Activated T-cell treated with anti-CD3 and anti-CD28 coated beads, Interleukin-2, amount 50 U/mL, for 72 hours (primary cell): ENCODE measurements at places on chromosomes 4 and X. TPM values are rescaled to one million over a fixed set of nuclear protein-coding genes. Genes with fewer than 3 reads are reported as not detected.

The ARHGAP4 gene
- total RNA-seq: 147 TPM

The SLC49A3 gene
- total RNA-seq: 0.29 TPM

The GC gene
- total RNA-seq: not detected

The ATOH1 gene
- not detected for total RNA-seq

The TRMT44 gene
- 26.7 TPM for total RNA-seq

The USP26 gene
- total RNA-seq: not detected

The ERCC6L gene
- 6.5 TPM for total RNA-seq

The MID1 gene
- 0.60 TPM for total RNA-seq

- DNase-seq: no peak
- no peaks in the 10 kb centered on the region for H3K36me3 ChIP-seq
- no peak overlapping the region for H3K27ac ChIP-seq
- H3K27me3 ChIP-seq: peaks cover 6% of the 10 kb centered on the region
- peaks cover 13% of the 10 kb centered on the region for H3K4me1 ChIP-seq
Measured at GRCh38 chrX:119402588-119402987, 3.5 kb downstream of the SLC25A43 start.

GRCh38 chr4:38562751-38563198 is 101.2 kb upstream of the KLF3 start:
- DNase-seq: no peak
- peaks cover 57% of the 10 kb centered on the region for H3K27me3 ChIP-seq
- no peaks in the 10 kb centered on the region for H3K36me3 ChIP-seq
- no peak overlapping the region for H3K4me3 ChIP-seq
- no peak overlapping the region for H3K27ac ChIP-seq

DNA sequence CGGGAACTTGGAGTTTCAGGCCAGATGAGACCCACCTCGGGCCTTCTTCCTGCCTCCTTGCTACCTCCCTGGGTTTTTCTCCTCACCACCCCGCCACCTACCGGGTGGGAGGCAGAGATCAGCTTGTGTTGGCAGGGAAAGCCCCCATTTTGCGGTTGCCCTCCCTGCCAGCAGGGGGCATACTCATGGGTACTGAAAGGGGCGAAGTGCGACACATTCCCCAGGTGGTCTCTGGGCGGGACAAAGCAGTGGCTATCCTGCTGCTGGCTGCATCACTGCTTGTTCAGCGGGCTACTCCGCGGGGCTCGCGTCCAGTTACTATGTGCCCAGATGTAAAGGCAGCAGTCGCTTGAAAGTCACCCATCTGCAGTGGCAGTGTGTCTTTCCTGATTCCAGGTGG is 330.3 kb downstream of the PDHA2 start:
- DNase-seq: no peak
- no peaks in the 10 kb centered on the region for H3K4me1 ChIP-seq
- H3K36me3 ChIP-seq: peaks cover 1% of the 10 kb centered on the region
- no peak overlapping the region for H3K27ac ChIP-seq

DNA sequence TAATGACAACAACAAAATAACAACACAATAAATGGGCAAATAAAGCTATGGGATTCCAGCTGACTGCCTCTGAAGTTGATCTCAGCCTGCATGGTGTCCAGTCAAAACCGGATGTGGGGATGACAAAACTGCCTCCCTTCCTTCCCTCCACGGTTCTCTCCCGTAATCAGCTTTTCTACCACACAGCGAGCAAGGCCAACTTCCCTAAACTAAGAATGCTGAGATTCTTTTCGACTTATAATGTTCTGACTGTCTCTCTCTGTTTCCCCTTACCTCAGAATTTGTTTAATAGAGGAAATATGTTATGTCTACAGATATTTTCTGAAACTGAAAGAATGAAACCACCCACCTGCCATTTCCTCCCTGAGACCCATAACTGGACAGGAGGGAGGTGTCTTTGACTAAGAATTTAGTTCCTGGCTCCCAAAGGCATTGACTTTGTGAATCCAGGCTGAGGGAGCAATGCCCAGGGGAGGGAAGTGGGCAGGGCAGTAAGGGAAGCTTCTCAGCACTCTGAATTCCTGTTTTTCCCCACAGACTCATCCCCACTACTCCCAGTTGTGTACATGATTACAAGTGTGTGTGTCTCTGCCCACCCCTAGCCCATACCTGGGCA is 1.0 kb upstream of the TLR1 start:
- peaks cover 30% of the 10 kb centered on the region for H3K4me1 ChIP-seq
- DNase-seq: peak; percentile 39
- peaks cover 29% of the 10 kb centered on the region for H3K36me3 ChIP-seq
- H3K27ac ChIP-seq: peak overlapping the region; percentile 96
- no peaks in the 10 kb centered on the region for H3K27me3 ChIP-seq

GRCh38 chr4:24249972-24250371 is 334.4 kb downstream of the DHX15 start:
- no peak for DNase-seq

DNA sequence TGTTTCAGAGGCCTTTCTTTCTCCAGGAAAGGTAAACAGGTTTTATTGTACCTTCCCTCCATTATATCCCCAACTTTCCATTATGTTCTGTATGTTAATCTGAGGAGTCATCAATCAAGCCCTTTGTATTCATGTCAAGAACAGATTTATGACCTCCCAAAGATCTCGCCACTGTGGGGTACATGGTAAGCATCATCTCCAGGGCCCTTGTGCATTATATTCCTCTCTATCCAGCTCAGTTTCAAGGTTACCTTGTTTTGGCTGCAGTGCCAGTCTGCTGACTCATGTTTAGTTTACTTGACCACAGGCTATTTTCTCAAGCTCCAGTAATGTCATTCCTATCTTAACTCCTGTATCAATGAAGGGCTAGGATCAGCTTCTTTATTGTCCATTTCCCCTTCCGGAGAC is 125.1 kb upstream of the FRMPD4 start:
- H3K36me3 ChIP-seq: no peaks in the 10 kb centered on the region

DNA sequence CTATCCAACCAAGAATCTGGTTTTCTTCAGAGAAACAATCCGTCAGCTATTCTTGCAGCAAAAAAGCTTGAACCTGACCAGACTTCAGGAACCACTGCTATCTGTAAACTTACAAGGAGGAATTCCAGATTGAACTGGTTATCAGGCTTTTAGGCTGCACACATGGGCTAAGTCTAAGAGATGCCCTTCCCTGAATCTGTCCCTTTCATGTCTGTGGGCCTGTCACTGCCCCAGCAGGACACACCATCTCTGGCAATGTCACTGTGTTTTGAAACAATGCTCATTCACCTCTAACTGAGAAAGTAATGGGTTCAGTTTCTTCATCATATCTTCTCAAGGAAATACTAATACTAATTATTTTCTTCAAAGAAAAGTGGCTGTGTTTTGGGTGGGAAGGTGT is 72.8 kb downstream of the PARM1 start:
- no peaks in the 10 kb centered on the region for H3K27me3 ChIP-seq
- DNase-seq: no peak
- no peak overlapping the region for H3K27ac ChIP-seq
- H3K4me1 ChIP-seq: no peaks in the 10 kb centered on the region

DNA sequence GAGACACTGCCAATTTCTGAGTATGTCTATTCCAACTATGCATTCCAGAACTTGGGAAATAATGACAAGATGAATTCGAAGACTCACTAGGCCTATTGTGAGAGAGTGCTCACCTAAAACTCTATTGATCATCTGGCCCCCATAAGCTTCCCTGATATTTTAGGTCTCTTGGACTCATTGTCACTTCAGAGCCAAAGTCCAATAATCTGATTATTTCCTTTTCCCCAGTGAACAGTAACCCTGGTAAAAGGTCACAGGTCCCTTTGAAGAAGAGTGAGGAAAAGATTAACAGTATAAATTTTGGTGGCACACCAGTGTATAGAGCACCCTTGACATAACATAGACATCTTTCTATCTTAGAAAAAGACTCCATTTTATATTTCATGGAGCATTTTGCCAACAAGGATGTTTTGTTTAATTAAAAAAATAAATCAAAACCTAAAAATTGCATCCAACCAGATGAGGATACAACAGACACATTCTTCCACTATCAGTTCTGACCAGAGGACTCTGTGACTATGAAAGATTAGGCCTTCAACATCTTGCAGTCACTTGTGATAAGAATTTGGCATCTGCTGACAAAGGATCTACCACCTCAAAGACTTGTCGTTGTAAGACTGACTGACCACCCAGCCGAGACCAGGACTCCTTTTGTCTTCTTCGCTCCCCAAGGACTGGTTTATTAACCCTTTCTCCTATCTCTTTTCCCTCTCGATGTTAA is 191.9 kb downstream of the MAB21L2 start:
- H3K36me3 ChIP-seq: peaks cover 7% of the 10 kb centered on the region
- H3K27me3 ChIP-seq: no peaks in the 10 kb centered on the region
- H3K4me1 ChIP-seq: peaks cover 12% of the 10 kb centered on the region
- DNase-seq: no peak
- H3K4me3 ChIP-seq: no peak overlapping the region

DNA sequence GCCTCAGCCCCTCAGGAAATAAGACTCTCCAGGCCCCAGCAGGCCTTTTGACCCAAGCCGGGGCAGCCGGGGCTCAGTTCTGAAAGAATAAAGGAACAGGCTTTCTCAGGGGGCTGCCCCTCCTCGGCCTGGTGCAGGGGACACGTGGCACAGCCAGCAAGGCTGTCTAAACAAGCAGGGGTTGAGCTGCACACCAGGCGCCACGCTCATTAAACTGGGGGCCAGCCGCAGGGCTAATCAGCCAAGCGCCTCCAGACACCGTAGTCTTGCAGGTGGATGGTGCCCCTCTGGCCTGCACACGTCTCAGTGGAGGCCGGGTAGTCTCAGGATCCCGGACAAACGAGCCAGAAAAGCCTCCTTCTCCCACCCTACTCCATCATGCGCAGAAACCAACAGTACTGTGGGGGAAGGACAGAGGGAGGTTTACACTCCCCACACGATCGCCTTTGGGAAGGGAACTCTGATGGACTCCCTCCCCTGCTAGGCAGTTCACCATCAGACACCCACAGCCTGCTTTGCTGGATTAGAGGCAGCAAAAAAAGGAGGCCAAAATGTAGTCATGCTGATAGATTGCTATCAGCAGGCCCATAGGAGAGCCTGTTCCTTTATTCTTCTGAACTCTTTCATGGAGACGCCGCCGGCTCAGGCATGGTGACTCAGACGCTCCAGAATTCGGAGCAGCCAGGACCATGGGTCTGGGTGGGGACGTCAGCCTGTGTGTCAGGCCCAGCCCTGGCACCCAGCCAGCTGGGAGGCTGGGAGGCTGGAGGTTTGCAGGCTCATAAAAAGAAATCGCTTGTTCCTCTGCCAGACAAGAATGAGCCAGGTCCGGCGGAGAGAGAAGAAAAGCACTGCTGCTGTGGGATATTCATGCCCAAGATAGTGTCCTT is 342.4 kb downstream of the BCOR start:
- peaks cover 2% of the 10 kb centered on the region for H3K36me3 ChIP-seq
- H3K27ac ChIP-seq: no peak overlapping the region
- H3K4me1 ChIP-seq: peaks cover 21% of the 10 kb centered on the region
- DNase-seq: no peak
- H3K27me3 ChIP-seq: no peaks in the 10 kb centered on the region

- no peaks in the 10 kb centered on the region for H3K36me3 ChIP-seq
- no peak overlapping the region for H3K27ac ChIP-seq
- peaks cover 3% of the 10 kb centered on the region for H3K27me3 ChIP-seq
- DNase-seq: no peak
- H3K4me1 ChIP-seq: no peaks in the 10 kb centered on the region
Measured at GRCh38 chrX:104668550-104668949, 102.6 kb downstream of the IL1RAPL2 start.

DNA sequence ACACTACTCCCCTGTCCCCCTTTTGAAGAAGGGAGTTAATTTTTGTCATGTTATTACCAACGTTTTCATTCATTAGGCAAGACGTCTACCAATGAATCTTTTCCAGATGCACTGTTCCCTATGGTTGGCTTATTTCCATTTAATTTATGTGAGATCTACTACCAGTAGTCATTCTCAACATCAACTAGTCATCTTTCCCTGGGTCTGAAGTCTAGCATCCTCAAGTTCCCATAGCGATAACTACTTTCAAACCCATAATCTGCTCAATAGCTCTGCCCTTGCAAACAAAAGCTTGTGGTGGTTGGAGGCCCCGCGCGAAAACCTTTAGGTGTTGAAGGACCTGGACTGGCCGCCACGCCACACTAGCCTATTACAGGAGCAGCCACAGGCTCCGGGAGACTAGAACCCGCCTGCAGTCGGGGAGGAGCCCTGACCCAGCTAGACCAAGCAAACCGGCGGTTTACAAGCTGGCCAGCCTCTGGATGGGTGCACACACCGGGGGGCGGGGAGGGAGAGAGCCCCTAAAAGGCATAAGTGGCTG is 746 bp downstream of the PPAT start:
- peak overlapping the region; percentile 77 for H3K27ac ChIP-seq
- H3K36me3 ChIP-seq: peaks cover 6% of the 10 kb centered on the region
- peaks cover 75% of the 10 kb centered on the region for H3K4me1 ChIP-seq
- no peaks in the 10 kb centered on the region for H3K27me3 ChIP-seq

GRCh38 chr4:169823685-169824084 is 65.9 kb upstream of the HPF1 start:
- peaks cover 3% of the 10 kb centered on the region for H3K27me3 ChIP-seq
- no peak overlapping the region for H3K27ac ChIP-seq
- peaks cover 2% of the 10 kb centered on the region for H3K4me1 ChIP-seq
- peaks cover 5% of the 10 kb centered on the region for H3K36me3 ChIP-seq

DNA sequence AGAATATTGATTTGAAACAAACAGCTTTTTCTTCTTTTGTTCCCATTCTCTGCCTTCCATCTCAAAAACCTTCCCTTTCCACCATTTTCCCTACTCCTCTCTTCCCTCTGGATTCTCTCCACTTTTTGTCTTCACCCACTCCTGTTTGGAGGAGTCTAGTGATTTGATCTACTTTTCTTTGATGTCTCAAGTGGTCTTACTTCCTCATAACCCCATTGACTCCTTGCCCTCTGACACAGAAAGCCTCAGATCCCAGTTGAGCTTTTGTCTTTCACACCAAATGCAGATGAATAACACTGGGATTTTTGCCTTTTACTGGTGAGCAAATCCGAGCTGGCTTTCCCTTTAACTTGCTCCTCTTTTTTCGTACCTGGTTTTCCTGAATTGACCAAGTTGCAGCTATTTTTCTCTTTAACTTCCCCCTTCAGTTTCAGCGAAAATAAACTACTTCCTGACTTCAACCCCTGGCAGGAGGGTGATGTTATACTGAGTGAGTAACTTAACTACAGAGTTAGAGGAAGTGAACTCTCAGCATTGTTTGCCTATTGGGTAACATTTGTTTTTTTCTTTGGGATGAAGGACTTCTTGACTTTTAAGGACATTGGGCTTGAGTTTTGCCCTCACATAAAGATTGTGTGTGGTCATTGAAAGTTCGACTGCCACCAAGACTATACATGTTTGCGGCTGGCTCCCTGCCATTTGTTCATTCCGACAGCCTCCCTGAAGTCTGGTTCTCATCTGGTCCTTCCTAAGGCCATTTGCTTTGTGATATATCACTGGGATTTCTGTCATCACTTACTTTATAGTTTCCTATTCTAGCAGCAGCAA is 392.8 kb upstream of the NR3C2 start:
- no peak overlapping the region for H3K4me3 ChIP-seq
- no peaks in the 10 kb centered on the region for H3K4me1 ChIP-seq
- no peaks in the 10 kb centered on the region for H3K27me3 ChIP-seq
- peak overlapping the region; percentile 48 for H3K27ac ChIP-seq
- no peaks in the 10 kb centered on the region for H3K36me3 ChIP-seq
